Dorsolateral prefrontal cortex (tissue), 122 donors: ENCODE measurements at places on chromosomes 3 and 15.

DNA sequence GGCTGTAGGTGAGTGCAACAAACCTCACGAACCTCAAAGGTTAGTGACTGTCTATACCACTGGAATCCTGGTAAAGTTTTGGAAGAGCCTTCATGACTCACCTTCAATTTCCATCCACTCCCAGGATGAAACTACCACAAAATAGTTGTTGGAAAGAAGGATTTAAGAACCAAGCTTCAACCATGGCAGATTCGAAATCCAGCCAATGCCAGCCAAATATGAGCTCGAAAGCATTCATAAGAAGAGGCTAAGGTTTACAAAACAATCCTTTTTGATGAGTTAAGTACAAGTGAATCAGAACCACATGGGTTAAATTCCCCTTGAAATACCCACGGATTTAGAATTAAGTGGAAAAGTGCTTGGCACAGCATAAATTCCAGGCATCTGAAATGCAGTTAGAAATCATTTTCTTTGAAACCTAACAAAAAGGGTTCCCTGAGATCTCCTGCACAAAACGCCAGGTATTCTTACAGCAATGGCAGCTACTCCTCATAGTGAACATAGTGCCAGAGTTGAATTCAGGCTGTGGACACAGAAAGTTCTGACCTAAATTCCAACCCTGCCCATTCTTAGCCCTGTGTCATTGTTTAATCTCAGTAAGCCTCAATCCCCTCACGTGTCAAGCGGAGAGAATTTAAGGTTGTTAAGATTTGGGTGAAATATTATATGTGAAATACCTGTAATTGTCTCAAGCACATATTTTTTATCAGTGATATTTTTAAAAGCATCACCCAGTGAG is 89.2 kb downstream of the FBN1 start:
- no peak for DNase-seq

DNA sequence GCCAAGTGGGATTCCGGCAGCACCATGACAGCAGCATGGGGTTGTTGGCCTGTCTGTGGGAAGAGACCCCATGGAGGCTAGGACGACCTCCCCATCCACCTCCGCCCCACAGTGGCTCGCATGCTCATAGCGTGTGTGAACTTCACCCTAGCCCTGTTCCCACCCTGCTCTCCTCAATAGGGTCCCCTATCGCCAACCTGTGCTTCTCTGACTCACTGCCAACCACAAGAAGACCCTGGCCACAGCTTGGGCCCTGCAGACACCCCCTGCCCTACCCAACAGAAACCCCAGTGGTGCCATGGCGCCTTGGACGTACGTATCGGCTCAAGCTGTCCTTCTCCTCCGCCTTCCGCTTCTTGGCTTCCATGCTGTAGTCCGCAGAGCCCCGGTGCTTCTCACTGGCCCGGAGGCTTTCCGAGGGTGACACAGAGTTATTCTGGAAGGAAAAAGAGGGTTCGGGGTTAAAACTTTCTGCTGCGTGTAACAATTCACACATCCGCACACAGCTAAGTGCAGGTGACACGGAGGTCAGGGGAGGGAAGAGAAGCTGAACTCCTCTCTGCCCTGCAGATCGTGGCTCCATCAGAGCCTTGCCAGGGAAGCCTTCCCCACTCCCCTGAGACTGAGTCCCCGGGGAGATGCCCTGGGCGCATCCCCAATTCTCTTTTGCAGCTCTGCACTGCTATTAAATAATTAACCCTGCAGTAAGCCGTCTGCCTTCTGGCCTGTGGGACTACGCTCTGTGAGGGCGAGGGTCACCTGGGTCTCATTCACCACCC is 37.3 kb downstream of the TLE3 start:
- no peak for DNase-seq

DNA sequence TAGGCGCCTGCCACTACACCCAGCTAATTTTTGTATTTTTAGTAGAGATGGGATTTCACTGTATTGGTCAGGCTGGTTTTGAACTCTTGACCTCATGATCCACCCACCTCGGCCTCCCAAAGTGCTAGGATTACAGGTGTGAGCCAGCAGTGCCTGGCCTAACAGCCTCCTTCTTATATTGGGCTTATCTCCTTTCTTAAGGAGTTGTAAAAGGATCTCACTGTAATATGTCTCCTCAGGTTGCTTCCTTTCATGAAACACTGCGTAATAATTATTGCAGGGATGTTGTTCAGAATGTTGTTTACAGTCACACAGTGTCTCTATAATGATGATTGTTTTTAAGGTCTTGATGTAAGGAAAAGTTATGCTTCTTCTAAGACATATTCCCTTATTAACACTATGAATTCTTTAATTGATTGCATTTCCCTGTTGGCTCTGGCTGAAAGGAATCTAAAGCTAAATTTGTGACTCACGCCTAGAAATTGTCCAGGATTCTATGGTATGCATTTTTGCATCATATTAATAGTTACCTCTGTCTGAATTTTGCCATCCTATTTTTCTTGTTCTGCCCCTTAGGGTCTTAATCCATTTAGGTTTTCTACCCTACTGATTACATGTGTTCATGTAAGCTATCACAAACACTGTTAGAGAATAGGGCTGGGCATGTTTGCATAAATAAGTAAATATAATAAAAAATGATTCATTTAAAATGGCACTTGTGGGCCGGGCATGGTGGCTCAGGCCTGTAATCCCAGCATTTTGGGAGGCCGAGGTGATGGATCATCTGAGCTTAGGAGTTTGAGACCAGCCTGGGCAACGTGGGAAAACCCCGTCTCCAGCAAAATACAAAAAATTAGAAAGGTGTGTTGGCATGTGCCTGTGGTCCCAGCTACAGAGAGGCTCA is 24.5 kb upstream of the RNF111 start:
- no peak for DNase-seq

DNA sequence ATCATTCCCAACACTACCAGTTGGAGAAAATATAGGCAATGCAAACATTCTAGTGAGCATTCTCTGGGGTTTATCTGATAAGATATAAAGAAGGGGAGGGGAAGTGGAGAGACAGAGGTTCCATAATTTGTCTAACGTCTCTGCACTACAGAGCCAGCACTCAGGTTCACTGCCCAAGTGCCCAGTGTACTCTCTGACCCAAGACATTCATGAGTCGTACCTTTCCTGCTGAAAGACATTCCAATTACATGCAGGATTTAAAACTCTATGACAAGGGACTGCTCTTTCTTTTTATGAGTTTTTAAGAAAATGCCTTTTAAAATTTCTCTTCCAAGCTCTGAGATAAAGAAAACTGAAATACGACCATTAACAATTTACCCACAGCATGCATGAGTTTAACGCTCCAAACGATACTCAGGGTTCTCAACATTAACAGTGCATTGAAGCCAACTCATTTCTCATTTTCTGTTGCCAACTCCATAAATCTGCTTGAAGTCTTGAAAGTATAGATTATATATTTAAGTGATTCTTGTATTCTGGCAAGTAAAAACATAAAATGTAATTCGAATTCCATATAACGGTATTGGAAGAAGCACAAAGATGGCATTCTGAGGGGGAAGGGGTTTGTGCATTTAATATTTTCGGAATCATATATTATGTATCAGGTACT is 193.4 kb downstream of the SUCLG2 start:
- DNase-seq: no peak

GRCh38 chr3:14431452-14431916 is 29.1 kb downstream of the SLC6A6 start:
- DNase-seq: no peak

GRCh38 chr3:13039213-13039896 is 33.9 kb downstream of the IQSEC1 start:
- no peak for DNase-seq

DNA sequence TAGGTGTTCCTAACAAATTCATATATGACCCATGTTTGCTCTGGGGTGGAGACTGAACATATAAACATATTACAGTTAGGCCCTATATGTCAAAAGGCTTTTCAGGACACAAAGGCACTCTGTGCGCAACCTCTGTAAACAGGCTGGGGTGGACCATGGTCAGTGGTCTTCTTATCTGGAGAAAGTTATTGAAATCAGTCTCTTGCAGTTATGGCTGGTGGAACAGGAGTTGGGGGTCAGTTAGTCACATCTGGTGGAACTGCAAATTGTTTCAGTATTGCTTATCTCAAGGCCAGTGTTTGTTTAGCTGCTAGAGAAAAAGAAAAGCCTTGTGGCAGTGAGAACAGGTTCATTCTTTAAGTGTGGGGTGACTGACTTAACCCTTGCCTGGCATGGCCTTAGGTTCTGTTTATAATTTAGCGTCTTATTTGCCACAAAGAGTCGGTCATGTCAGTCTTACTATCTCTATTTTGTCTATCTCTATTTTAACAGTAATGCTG is 5.9 kb upstream of the GP9 start:
- DNase-seq: no peak
